Activated naive CD8-positive, alpha-beta T cell treated with anti-CD3 and anti-CD28 coated beads, Interleukin-2, amount 50 U/mL, for 24 hours (primary cell): ENCODE measurements at places on chromosomes 12 and 14.
A peak's percentile ranks its signal among the peaks of the same experiment; 100 is the strongest.

DNA sequence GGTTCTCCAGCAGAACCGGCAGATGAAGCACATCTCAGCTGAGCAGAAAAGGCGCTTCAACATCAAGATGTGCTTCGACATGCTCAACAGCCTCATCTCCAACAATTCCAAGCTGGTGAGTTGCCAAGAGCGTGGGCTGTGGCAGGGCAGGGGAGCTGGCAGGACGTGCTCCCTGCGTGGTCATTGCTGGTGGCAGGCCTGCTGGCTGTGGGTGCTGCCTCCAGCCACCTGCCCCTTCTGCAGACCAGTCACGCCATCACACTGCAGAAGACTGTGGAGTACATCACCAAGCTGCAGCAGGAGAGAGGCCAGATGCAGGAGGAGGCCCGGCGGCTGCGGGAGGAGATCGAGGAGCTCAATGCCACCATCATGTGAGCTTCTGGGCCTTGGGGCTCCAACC lies 35.8 kb downstream of the IL31 start:
- DNase-seq = no peak

- no peak for DNase-seq
Observed at GRCh38 chr12:107163413-107163812, 70.1 kb upstream of the CRY1 start.

GRCh38 chr12:75315518-75315917 lies 14.6 kb downstream of the CAPS2 start:
- no peak for DNase-seq

- DNase-seq = no peak
Observed at GRCh38 chr12:4603421-4603820, 41.4 kb downstream of the DYRK4 start.

DNA sequence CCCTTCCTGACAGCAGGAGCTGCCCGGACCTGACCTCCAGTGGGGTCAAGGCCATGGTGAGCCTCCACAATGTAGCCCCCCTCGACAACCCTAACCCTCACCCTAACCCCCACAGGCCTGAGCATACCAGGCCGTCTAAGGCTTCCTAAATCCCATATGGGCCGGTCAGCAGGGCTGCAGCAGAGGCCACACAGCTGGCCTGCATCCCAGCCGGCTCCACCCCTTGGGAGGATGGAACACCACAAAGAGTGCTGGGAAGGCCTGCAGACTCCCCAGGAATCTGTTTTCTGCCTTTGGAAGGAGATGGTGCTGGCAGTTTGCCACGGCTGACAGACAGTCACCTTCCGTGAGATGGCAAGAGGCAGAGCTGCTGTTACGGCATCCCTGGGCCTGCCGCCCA lies 2.8 kb downstream of the TMEM179 start:
- no peak for DNase-seq

GRCh38 chr12:24950231-24950834 lies 1.4 kb upstream of the BCAT1 start:
- no peak for DNase-seq

DNA sequence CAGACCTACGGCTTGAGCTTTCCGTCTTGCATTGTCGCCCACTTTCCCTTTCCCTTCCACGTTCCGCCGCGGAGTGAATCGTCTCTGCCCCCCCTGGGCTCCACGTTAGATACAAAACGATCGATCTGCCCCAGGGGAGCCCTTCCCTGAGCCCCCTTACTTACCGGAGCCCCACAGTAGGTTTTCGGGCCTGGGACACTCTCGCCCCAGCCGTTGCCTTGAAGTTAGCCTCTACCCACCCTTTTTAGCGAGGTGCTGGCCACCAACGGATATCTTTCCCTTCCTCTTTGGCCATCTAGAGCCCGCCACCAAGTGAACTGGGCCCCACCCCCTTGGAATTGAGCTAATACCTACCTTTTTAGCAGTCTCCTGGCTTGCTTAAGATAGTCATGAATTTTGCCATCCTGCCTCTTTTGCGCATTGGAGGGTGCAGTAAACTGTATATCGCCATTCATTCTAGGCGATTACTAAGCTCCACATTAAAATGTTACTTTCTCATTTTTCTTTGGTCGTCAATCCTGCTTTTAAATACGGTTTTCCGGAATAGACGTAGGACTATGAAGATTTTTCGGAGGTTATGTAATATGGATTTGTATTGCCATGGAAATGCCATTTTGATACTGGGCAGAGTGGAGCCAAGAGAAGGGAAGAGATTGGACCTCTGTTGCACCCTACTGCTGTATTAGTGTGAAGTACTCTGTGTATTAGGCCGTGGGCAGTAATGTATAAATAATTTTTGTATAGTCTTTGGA lies 764 bp downstream of the RBM25 start:
- DNase-seq = no peak

DNA sequence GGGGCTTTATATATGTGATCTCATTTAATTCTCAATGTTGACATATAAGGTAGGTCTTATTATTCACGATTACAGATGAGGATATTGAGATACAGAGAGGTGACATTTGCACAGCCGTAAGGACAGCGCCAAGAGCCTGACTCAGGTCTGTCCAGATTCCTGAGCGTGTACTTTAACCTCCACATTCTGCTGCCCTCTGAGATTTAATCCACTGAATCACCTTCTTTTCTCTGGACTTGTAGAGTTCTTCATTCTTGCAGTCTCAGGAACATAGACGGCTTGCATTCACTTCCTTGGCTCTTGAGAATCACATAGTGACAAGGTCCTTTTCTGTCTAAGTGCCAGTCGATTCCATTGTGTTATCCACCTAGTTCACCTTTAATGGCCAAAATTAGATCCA lies 141.0 kb upstream of the ARHGAP5 start:
- DNase-seq = no peak

DNA sequence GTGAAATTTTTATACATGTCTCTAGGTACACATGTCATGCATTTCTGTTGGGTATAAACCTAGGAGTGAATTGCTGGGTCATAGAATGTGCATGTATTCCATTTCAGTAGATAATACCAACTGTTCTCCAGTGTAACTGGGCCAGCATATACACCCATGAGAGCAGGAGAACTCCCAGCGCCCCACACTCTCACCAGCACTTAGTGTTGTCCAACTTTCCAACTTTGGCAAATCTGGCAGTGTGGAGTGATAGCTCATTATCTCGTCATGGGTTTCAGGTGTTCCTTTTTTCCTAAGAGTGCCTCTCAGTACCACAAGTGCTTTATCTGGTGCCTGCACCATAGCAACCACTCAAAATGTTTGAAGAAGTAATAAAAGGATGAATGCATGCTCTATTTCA lies 40.1 kb downstream of the NGB start:
- DNase-seq = no peak

DNA sequence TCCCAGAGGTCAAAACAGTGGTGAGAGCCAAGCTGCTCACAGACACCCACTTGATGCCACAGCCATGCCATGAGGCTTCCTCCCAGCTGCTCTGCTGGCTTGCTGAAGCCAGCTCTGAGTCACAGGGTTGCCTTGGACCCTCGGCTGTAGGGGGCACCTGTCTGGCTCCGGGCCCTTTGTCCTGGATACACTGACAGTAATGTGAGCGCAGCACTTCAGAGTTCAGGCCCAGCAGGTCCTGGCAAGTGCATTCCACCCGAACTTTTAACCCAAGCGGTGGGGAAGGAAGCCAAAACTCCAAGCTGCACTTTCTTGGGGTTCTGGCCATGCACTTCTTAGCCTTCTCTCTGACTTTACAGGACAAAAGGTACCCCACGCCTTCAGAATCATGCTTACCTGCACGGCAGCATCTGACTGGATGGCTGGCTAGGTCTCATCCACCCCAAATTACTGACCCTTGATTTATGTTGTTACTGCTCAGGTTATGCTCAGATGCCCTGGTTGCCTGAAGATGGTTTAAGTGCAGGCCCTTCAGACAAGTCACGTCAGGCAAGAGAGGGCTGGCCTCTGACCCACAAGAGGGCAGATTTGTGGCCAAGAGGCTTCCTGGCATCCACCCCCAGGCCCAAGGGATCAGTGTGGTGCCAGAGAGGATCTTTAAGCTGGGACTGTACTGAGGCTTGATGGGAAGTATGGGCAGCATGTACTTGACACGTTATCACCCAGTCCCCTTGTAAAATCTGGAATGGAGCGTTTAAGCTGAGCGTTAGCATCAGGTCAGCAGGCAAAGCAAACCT lies 24.8 kb downstream of the SLC25A29 start:
- DNase-seq = no peak

GRCh38 chr14:94769391-94770250 lies at the start of gene GSC:
GSC (minus strand) TSS chr14:94770113; CDS start chr14:94770015, 98 bp downstream.
- peak; percentile 36 for DNase-seq
